Erythroblast (primary cell): ENCODE measurements at places on chromosomes 13 and 19.

GRCh38 chr13:75299913-75300862 lies 181.8 kb downstream of the TBC1D4 start:
- no peak for DNase-seq

DNA sequence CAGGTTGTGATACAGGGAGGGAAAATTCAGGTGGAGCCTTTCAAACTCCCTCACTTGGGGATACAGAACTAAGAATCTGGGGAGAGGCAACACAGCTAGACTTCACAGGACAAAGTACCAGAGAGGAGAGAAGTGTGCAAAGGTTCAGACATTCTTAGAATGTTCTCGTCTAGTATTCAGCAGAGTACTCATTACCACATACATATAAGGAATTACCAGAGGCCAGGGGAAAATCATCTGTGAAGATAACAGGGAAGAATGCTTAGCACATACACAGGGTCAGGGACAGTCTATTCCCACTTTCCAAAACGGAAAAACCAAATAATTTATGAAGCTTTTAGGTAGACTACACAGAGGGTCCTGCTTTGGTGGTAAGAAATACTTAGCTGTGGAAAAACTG lies 58.1 kb downstream of the TRPC4 start:
- no peak for DNase-seq

GRCh38 chr19:34269081-34269480 lies 14.7 kb downstream of the GARRE1 start:
- DNase-seq, result no peak

DNA sequence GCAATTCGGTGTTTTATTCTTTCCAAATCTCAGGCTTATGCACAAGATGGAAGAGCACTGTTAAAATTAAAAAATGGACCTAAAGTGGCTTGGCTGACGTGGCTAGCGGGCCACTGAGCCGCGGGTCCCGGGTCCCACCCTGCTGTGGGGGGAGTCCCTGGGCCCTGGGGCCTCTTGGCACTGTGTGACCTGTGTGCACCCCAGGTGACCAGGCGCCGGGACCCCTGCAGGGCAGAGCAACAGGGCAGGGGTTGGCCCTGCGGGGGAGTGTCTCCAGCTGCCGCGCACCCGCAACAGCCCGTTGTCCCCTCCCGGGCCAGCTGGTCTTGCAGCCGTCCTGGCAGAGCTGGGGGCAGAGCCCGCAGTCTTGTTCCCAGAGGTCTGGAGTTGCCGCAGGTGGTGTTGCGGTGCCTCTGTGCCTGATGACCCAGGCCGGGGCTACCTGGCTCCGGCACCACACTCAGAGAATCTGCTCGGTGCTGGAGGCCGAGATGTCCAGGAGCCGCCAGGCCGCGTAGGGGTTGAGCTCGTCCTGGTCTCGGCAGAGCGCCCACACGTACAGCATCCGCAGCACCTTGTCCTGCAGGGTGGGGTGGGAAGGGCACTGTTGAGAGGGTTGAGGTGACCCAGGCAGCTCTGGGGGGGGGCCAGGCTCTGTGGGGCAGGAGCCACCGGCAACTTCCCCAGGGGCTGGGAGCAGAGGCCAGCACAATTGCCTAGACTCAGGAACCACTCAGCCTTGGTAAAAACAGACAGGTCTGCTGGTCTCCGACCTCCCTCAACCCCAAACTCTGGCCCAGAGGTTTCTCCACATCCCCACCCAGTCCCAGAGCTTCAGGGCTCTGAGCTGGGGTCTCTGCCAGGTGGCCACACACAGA lies 1.0 kb upstream of the CTXN1 start:
- no peak for DNase-seq
